ENCODE measurements at places on chromosomes 1 and 21. TPM values are rescaled to one million over a fixed set of nuclear protein-coding genes. Genes with fewer than 3 reads are reported as not detected.

GRCh38 chr1:183817576-183818288, 12.8 kb downstream of the RGL1 start:
- no peaks in the 10 kb centered on the region for H3K4me1 ChIP-seq
- DNase-seq: no peak
- no peak overlapping the region for H3K4me3 ChIP-seq
- no peaks in the 10 kb centered on the region for H3K27me3 ChIP-seq
- H3K36me3 ChIP-seq: no peaks in the 10 kb centered on the region
- no peak overlapping the region for H3K27ac ChIP-seq

Gene NBPF14
- total RNA-seq: 26.0 TPM

Gene KRTAP19-1
- not detected for total RNA-seq

Gene SMIM1
- total RNA-seq: 3.1 TPM

Gene SGIP1
- total RNA-seq: not detected
